ENCODE measurements at places on chromosomes 12 and 14.

- no peak for DNase-seq
Measured at GRCh38 chr12:13033476-13033875, 10.7 kb upstream of the FAM234B start.

DNA sequence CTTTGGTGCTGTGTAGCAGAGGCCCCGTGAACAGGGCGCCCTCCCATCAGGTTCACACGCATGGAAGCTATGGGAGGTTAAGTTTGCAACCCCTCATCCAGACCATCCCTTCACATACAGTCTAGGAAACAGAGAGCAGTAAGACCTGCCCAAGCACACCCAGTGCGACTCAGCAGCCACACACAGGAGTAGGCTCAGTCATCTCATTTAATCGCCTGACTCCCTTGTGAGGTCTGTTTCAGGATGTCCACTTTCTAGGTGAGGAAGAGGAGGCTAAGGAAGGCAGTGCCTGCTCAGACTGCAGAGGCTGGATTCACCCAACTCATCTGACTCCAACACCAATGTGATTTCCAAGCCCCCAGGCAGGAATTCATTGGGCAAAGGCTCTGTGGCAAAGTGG, 11.9 kb downstream of the BDKRB1 start:
- DNase-seq: no peak

GRCh38 chr12:19409376-19409775, 29.9 kb upstream of the AEBP2 start:
- DNase-seq: no peak

DNA sequence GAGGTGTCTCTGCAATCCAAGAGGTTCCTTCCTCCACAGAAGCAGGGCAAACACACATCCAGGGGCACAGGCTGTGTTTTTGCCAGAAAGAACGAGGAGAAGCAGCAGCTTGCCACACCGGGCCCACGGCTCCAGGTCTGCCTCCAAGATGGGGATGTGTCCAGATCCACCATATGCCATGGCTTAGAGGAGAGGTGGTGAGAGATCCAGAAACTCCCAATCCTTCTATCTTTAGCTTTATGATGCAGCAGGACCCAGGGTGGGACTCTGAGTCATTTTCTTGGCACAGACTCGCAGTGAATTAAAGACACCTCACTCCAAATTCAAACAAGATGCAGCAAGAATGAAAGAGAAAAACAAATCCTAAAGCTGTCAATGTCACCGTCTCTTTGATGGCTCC, 481.4 kb upstream of the TMEM132C start:
- no peak for DNase-seq

DNA sequence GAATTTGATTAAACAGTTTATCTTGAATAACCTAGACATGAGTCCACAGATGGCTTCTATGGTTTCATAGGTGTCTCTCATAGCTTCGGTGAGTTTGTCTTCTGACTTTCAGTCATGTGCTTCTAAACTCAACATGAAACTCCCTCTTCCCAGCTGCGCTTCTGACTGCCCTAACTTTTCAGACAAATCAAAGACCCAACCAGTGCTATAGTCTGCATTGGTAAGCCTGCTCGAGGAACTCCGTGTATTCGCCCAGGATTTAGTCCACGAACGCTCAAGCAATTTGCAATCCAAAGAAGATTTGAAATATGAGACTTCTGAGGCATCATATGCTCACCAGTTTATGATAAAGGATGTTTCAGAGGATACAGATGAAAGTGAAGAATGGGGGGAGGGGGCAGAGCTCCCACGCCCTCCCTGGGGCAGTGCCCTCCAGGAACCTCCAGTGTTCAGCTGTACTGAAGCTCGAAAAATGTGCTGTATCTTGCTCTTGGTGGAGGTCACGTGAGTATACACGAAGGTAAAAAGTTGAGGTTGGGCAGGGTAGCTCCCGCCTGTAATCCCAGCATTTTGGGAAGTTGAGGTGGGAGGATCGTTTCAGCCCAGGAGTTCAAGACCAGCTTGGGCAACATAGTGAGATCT, 5.2 kb upstream of the RILPL2 start:
- no peak for DNase-seq

- DNase-seq: no peak
Measured at GRCh38 chr12:32906399-32907165, 10.0 kb upstream of the PKP2 start.

- DNase-seq: peak; percentile 43
Measured at GRCh38 chr14:102986810-102987579, 64.5 kb downstream of the AMN start.

DNA sequence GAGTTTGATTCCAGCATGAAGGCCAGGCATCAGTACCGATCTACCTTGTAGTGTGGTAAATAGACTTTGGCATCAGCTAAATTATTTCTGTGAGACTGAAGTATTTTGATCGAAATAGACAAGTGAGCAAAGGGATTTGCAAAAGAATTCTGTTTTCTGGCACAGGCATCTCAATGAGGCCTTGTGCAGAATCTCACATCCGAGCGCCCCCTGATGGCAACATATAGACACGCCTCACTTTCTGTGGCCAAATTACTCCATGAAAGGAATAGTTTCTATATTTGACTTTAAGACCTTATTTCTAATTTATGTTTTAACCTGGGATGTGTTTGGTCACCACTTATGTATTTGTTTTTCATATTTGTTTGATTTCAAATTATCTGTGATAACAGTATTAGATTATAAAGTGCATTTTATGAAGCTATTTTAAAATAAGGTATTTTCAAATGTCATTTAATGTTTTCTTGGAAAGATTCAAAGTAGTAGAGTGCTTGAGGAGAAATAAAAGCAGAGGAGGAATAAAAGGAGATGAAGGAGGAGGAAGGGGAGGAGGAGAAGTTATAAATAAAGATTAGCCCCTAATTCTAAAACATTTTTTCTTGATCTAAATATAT, 731.9 kb downstream of the NRXN3 start:
- DNase-seq: no peak

GRCh38 chr12:21657326-21658077, at the start of gene LDHB:
Gene LDHB (minus strand): TSS chr12:21657842. CDS start chr12:21654671, 3,171 bp downstream.
- peak; percentile 96 for DNase-seq

- peak; percentile 94 for DNase-seq
Measured at GRCh38 chr14:104977681-104978653, at the start of gene AHNAK2. Gene AHNAK2 (minus strand): TSS chr14:104978374. CDS start chr14:104978237, 137 bp downstream.

GRCh38 chr12:6818222-6818621, 3.4 kb upstream of the GPR162 start:
- no peak for DNase-seq

GRCh38 chr12:68798882-68799234, 9.1 kb upstream of the MDM2 start:
- no peak for DNase-seq

GRCh38 chr12:129662234-129662633, 241.6 kb downstream of the TMEM132D start:
- DNase-seq: no peak

DNA sequence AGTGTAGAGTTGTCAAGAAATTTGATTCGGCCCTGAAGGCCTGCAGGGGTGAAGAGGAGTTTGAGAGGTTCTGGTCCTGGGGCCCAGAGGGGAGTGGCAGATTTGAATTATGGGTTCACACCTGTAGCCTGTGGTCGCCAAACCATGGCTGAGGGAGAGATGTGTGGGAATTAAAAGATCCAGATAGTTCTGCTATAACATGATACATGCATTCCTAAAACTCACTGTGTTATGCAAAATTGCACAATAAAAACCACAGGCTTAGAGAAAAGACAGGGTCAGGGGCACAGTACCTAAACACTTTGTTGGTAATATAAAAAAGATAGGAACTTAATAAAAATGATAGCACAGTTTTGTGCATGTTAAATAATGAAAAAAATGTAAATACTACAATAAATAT, 106.2 kb downstream of the TMEM30B start:
- DNase-seq: no peak

DNA sequence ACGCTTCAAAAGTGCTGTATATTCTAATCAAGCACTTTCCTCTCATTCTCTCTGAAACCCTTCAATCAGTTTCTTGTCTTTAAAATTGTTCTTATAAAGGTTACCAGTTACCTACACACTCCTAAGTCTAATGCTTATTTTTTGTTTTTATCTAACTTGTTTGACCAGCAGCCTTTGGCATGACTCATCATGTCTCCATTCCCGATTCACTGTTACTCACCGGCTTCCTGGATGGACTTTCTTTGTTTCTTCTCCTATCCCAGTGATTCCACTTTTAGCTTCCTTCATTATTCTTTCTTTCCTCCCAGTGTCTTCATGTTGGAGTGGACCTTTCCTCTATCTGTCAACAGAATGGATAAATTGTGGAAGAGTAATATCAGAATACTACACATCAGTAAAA, 368.6 kb upstream of the CCDC196 start:
- DNase-seq: no peak

- DNase-seq: peak; percentile 76
Measured at GRCh38 chr14:36996133-36996856, 176.1 kb downstream of the SLC25A21 start.

- no peak for DNase-seq
Measured at GRCh38 chr14:42541535-42542001, 934.9 kb downstream of the LRFN5 start.

- DNase-seq: no peak
Measured at GRCh38 chr12:52494100-52494499, 1.0 kb upstream of the KRT6A start.

GRCh38 chr12:43078976-43079375, 473.0 kb downstream of the ADAMTS20 start:
- no peak for DNase-seq

DNA sequence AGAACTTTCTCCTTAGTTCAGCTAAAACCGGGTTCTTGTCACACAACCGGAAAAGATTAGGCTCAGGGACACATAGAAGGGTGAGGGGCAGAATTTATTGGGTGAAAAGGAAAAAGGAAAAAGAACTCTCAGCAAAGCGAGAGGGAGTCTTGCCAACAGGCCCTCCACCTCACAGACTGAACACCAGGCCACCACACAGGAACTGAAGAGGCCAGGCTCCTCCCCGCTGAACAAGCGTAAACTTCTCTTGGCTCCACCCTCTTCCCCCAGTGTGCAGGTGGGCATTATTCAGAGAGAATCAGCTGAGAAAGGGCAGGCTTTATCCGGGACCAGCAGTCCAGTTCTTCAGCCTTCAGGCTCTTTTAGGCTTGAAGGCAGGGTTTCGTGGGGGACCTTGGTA, 125.6 kb upstream of the FGD4 start:
- DNase-seq: no peak

GRCh38 chr12:86727160-86727559, 471.0 kb upstream of the MGAT4C start:
- no peak for DNase-seq

- DNase-seq: no peak
Measured at GRCh38 chr14:98964171-98964570, 307.8 kb downstream of the BCL11B start.

GRCh38 chr12:104863296-104863948, 94.7 kb downstream of the SLC41A2 start:
- no peak for DNase-seq

DNA sequence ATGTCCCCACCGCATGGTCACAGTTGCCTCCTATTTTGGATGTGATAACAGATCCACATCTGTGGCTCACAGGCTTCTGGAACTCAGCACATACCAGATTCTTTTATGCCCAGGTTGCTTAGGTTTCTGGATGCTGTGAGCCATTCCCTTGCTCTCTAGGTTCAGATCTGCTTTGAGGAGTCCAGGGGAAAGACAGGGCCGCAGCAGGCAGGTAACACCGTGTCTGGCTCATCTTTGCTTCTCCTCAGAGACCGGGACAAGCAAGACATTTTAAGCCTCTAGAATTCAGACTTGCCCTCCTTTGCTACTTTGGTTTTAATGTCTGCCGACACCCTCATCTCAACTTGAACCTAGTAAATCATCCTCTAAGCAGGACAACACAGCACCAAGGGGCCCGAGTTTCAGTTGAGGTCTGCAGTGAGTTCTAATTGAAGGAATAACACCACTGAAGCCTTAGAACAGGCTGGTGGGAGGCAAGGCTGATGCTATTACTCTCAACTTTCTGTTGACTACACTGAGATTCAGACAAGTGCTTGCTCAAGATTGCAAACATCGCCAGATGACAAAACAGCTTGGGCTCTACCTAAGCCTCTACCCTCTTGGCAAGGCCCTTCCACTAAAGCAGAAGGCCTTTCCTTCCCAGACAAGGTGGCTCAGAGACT, 55.3 kb downstream of the MDM2 start:
- no peak for DNase-seq

DNA sequence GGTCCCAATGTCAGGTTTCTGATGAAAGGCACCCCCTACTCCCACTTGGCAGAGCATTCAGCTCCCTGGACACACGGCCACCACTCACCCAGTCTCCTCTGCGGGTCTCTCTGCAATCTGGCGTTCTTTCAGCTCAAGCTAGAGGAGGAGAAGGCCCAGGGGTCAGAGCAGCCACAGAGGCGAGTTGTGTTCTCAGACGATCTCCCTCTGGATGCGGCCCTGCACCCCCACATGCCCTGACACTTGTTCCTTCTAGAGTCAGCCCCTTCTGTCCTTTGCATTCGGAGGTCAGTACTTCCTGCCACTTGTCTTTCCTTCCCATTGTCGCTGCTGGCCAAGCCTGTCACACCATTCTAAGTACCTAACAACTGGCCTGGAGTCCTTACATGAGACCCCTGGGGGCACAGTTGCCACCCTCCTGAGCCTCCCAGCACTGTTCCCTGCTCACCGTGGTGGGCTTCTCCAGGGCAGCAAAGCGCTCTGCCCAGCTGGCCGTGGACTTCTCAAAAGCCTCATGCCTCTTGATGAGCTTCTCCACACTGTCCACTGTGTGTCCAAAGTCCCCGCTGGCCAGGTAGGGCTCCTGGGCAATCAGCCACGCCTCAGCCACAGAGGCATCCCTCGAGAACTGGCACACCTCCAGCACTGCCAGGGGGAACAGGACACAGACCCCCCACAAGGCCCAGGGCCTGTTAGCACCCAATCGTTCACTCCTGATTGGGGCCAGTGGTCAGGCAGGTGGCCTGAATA, 63.2 kb downstream of the PLEKHG3 start:
- DNase-seq: no peak

DNA sequence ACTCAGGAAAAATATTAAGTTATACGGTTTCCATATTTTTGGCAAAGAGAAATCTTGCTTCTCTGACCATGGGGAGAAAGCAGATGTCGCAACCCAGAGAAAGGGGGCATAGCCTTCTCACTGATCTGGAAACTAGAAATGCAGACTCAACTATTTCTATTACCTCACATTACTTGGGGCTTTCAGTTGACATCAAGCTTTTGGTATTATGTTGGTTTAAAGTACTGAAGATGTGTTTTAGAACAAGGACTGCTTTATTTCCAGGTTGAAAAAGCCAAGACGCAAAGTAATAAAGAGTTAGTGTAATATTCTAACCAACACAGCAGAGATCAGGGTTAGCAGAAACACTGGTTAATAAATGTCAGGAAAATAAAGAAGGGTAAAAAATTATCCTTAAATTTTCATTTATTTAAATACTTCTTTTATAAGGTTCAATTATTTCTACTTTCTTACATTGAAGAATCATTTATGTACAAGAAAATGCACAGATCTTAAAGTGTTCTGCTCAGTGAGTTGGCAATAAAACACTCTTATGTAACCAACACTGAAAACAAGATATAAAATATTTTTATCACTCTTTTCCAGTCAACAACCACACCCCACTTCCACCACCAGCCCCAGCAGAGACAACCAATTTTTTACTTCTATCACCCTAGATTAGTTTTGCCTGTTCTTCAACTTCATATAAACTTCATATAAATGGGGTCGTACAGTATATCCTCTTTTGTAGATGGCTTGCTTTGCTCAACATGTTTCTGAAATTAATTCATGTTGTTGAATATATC, 26.0 kb downstream of the DCP1B start:
- no peak for DNase-seq

GRCh38 chr12:109571773-109572505, 1.4 kb downstream of the MMAB start:
- DNase-seq: peak; percentile 9

- DNase-seq: peak; percentile 82
Measured at GRCh38 chr12:123757561-123757960, 4.5 kb upstream of the DNAH10 start.

- no peak for DNase-seq
Measured at GRCh38 chr14:104531421-104532190, 48.0 kb upstream of the C14orf180 start.

- no peak for DNase-seq
Measured at GRCh38 chr12:125145196-125145595, 80.0 kb downstream of the AACS start.
